ENCODE measurements at places on chromosomes 3 and 15.
A peak's percentile ranks its signal among the peaks of the same experiment; 100 is the strongest.

- no peak for DNase-seq
These were observed 70.5 kb upstream of the BOC start for GRCh38 chr3:113140876-113141275.

DNA sequence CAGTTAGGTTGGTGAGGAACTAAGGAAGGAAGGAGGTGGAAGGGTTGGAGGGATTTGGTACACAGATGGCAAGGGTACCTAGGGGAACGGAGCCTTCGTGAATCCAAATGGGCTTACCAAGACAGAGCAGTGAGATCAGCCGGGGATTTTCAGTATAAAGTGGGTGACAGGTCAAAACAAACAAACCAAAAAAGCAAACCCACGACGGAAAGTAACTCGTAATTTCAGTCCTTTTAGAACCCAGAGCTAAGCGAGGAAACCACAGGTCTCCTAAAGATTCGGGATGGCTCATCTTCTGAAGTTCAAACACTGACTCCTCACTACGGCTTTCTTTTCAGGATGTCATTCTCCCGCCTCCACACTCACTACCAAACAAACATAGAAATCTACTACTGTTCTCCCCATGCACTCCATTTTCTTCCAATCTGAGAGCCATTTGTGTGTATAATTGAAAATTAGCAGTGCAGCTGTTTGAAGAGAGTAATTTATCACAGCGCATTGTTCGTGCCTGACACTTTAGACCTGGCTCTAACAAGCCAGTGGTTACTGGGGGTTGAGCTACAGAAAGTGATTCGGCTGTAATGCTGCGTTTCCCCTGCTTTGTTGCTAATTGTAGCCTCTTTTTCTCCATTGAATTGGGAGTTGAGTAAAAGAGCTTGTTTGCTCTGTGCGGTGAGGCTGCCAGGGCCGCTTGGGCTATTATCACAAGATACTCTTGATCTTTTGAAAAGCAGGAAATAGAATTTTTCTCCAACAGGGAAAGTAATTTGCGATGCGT is 64.7 kb upstream of the CCDC39 start:
- DNase-seq, result no peak

- DNase-seq, result no peak
These were observed 507.2 kb upstream of the AGTR1 start for GRCh38 chr3:148190441-148190990.

DNA sequence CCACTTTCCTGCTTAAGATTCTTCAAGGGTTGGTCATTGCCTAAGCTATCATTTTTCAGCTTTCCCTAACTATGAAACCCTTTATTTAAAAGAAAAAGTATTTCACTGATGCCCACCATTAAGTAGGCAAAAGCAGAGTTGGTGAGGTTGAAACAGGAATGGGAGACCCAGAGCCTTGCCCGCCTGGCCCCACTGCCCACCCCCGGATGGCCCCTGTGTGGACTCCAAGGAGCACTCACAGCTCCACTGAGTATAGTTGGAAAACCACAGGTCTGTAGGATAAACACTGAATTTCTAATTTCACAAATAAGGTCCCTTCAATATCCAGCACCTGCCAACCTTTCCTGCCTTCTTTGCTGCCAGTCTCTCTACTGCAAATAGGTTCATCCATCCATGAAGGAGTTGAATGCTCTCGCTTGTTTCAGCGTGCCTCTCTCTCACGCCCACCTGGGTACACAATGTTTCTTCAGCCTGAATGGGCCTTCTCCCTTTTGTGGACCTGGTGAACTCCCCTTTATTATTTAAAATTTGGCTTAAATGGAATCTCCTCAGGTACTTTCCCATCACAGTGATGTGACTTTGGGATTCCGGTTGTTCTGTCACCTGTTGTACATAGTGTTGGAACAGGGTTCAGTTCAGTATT is 8.7 kb upstream of the ACAP2 start:
- no peak for DNase-seq

DNA sequence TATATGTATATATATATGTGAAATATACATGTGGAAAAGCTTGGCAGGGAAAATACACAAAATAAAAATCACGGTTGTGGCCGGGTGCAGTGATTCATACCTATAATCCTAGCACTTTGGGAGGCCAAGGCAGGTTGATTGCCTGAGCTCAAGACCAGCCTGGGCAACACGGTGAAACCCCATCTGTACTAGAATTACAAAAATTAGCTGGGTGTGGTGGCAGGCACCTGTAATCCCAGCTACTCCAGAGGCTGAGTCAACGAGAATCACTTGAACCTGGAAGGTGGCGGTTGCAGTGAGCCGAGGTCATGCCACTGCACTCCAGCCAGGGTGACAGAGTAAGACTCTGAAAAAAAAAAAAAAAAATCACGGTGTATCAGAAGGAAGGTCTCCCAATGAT is 20.8 kb upstream of the ARHGEF3 start:
- no peak for DNase-seq

GRCh38 chr3:114290911-114291901 is 2.6 kb upstream of the TIGIT start:
- peak; percentile 93 for DNase-seq

DNA sequence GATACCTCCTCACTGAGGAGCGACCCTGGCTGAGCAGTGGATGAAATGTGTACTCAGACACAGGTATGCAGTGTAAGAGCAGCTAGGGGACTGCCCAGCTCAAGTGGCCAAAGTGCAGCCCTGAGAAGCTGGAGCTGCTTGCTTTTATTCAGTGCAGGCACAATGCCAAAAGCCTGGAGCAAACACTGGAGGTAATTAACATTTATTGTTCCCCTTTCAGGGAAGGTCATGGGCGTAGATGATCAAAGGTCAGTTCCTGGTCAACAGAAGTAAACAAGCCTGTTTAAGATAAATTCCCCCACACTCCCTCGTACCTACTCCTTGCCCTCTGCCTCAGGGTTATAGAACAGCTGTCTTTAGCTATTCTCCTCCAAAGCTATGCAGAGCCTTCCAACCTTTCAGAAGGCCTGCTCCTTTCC is 17.5 kb downstream of the PLA2G4F start:
- no peak for DNase-seq

DNA sequence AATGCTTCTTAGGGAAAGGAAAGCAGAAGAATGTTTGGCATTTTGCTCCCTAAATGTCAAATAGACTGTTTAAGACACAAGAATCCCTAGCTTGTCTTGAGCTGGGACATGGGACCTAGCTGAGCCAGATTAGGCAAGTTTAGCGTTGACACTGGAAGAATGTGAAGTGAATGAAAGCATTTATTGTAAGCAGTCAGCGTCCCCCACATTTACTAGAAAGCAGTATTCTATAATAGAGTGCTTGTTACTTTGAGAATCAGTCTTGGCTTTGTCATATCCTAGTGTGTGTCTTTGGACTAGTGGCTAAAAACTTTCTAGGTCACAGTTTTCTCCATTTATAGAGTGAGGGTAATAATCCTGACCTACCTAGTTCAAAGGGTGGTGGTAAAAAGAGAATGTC is 161.6 kb downstream of the ADAMTSL3 start:
- DNase-seq, result no peak

DNA sequence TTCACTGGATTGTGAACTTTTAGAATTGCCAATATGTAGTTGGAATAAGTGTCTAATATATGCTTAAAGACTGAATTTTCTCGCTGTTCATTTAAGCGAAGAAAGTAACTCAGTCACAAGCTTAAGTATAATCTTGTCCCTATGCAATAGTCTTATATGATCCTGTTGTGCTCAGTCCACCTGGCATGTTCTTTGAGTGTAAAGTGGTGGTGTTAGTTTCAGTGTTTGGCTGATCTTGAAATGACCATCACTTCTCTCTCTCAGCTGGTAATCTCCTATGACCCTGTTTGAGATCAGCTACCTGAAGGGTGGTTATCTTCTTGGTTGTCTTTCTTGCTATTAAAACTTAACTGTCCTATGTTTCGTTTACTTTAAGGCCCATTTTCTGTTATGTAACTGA is 197.5 kb downstream of the PTPRG start:
- no peak for DNase-seq

DNA sequence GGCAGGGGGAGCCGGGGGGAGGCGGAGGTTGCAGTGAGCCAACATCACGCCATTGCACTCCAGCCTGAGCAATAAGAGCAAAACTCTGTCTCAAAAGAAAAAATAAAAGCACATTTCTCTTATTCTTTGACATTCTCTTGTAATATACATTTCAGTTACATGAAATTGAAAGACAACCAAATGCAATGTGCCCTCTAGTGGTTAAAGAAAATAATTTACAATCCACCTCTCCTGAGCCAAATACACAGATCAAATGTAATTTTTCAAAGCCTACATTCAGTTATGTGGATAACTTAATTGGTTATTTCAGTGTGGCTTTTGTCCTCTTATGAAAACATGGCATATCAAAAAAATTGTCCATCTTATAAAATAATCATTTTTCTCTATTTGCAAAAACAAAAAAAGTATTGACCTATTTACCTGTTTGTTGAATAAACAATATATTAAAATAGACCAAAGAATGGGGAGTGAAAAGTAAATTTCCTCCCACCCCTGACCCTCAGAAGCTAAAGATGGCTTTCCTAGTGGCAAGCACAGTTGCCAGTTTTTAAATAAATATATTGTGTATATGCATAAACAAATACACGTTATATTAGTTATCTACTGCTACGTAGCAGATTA is 14.2 kb upstream of the U2SURP start:
- DNase-seq, result peak; percentile 49

- no peak for DNase-seq
These were observed 42.8 kb downstream of the CNTN4 start for GRCh38 chr3:2141482-2141881.

- no peak for DNase-seq
These were observed 131.1 kb upstream of the GADL1 start for GRCh38 chr3:31025541-31025940.

- DNase-seq, result no peak
These were observed 31.1 kb downstream of the RNF13 start for GRCh38 chr3:149844091-149844490.

Measured in CD4-positive, alpha-beta T cell treated with Interleukin-1 beta for 1 hour (primary cell).